Kidney glomerular epithelial cell (primary cell): ENCODE measurements at places on chromosomes 16 and 17.

GRCh38 chr17:47804461-47804860 lies 17.1 kb downstream of the OSBPL7 start:
- no peak for DNase-seq

GRCh38 chr17:19533718-19534561 lies at the start of gene SLC47A1:
TSS of gene SLC47A1 (plus strand) at chr17:19533854. CDS start at chr17:19533940, 86 bp downstream.
- no peak for DNase-seq

GRCh38 chr17:81277946-81278693 lies 17.0 kb downstream of the SLC38A10 start:
- DNase-seq = no peak

DNA sequence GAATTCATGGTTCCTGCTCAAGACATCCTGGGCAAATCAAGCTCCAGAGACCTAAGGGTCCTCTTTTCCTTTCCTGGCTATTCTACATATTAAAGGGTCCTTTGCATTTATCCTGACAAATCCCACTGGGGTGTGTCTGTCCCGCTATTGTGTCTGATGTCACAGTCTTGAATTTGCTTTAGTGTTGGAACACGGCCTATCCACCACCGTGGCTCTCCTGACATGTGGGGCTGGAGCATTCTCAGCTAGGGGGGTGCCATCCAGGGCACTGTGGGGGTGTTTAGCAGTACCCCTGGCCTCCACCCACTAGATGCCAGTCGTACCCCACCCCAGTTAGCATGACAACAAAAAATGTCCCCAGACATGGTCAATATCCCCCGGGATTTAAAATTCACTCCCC lies 92.9 kb downstream of the IRF8 start:
- DNase-seq = no peak

- DNase-seq = no peak
These were observed 21.8 kb downstream of the XYLT1 start for GRCh38 chr16:17448640-17449638.

GRCh38 chr17:58492238-58493121 lies 4.3 kb upstream of the HSF5 start:
- DNase-seq = no peak

DNA sequence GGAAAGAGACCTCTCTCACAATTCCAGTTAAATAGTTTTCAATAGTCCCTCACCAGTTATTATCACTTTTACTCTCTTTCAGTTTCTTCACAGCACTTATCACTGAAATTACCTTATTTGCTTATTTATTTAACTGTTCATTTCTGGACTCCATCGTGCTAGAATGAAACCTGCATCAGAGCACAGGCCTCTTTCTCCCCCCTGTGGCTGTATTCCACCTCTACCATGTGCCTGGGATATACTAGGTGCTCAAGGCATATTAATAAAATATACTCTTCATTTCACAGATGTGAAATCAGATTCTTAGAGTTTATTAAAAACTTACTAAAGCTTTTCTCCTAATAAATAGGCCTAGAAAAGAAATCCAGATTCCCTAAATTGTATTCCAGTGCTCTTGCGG lies 308.9 kb upstream of the MON1B start:
- DNase-seq = no peak

DNA sequence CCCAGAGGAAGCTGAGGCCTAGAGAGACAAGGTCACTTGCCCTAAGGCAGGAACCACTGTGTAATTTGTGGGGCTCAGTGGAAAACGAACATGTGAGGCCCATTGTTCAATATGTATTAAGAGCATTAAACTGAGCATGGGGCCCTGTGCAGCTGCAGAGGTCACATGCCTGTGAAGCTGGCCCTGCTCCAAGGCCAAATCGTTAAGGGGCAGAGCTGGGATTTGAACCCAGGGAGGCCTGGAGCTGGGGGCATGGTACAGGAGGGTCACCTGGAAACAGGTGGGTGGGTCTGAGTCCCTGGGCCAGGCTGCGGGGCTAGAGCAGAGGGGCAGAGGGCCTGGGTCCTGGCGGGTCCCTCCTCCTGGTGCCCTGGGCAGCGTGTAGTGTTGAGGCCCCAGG lies 19.7 kb downstream of the C16orf74 start:
- no peak for DNase-seq

DNA sequence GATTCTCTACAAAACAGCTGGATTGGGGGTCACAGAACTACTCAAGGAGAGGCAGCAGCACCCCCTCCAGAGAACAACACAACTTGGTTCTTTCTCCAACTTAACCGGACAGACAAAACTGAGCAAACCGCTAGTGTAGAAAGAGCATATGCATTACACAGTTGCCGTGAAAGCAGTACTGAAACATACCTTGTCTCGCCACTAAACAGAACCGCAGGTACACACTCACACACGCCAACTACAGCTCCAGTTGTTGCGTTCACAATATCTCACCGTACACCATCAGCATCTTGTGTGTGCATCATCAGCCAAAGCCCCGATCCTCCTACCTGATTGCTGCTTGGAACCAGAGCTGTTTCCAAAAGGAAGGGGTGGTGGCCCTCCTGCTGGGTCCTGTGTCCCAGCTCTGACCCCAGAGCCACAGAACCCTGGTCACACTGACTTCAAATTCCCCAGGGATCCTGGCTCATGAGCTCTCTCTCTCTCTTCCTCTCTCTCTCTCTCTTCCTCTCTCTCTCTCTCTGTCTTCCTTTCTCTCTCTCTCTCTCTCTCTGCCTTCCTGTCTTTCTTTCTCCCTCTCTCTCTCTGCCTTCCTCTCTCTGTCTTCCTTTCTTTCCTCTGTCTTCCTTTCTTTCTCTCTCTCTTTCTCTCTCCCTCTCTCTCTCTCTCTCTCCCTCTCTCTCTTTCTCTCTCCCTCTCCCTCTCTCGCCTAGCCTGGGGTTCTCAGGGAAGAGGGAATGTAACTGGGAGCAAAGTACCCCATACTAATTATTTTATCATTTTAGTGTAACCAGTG lies 8.4 kb downstream of the PIMREG start:
- DNase-seq = no peak

GRCh38 chr17:66769911-66770310 lies 65.0 kb upstream of the CACNG5 start:
- DNase-seq = no peak

- peak; percentile 54 for DNase-seq
These were observed 44.9 kb upstream of the CNEP1R1 start for GRCh38 chr16:49980166-49980565.

GRCh38 chr16:87790292-87791100 lies 24.7 kb upstream of the KLHDC4 start:
- DNase-seq = no peak

- no peak for DNase-seq
These were observed 2.4 kb downstream of the SOST start for GRCh38 chr17:43756201-43756600.

GRCh38 chr17:45368651-45369050 lies 51.8 kb upstream of the MAP3K14 start:
- no peak for DNase-seq

- DNase-seq = no peak
These were observed 83.3 kb downstream of the ABHD15 start for GRCh38 chr17:29483503-29483902.

DNA sequence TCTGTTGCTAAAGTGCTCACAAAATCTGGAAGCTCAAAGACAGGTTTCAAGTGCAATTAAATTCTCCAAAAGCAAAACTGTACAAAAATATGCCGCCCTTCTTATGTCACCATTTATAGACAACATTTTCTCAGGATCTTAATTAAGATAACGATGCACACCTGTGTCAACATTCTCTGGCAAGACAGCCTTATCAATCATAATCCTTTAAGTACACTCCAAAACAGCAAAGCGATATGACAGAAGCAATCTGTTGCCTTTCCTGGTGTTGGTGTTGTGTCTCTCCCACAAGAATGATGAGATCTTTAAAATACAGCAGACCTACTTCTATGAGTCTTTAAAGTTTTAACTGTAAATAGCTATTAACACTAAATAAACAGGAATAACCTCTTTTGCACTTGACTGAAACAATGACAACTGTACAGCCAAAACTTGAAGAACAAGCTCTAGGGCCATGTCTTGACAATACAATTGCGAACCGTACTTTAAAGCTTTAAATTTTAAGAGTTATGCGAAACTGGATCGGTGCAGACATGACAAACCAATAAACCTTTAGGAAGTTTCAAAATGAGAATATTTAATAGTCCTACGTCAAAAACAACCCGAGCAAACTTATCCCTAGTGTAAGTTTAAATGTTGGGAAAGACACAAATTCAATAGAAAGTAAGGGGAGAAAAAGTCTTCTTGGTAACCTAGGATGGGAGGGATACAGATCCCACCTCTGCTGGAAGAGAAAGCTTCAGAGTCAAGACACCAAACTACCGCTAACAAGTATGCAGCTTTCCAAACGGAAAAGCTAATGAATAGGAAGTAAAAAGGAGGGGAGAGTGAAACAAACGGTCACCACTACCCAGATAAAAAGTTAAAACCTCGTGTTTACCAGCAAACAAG lies 3.3 kb upstream of the IRX5 start:
- no peak for DNase-seq
